ENCODE measurements at places on chromosomes 7 and 10. TPM values are rescaled to one million over a fixed set of nuclear protein-coding genes. Genes with fewer than 3 reads are reported as not detected.

Gene SNCG
- not detected for total RNA-seq

DNA sequence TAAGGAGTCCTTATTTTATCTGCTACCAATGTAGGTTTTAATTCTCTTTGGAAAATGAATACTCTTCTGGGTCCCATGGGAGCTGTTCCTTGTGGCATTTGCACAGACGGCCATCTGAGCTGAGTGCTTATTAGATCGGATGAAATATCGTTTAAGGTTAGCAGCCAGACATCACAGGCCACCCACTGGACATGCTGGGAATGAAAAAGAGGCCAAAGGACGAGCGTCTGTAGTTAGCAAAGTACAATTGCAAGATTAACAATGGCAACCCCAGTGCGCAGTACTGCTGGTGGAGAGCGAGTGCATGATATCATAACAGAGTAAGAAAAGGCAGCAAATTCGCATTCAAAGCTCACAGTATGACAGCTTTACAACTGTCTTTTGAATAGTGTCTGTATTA, 28.3 kb upstream of the CREB5 start:
- H3K27me3 ChIP-seq: no peaks in the 10 kb centered on the region
- H3K27ac ChIP-seq: no peak overlapping the region
- DNase-seq: no peak
- H3K4me3 ChIP-seq: no peak overlapping the region

- peak; percentile 48 for DNase-seq
- H3K27me3 ChIP-seq: no peaks in the 10 kb centered on the region
- peak overlapping the region; percentile 36 for H3K27ac ChIP-seq
Measured at GRCh38 chr10:77571490-77571889, 66.1 kb downstream of the KCNMA1 start.

DNA sequence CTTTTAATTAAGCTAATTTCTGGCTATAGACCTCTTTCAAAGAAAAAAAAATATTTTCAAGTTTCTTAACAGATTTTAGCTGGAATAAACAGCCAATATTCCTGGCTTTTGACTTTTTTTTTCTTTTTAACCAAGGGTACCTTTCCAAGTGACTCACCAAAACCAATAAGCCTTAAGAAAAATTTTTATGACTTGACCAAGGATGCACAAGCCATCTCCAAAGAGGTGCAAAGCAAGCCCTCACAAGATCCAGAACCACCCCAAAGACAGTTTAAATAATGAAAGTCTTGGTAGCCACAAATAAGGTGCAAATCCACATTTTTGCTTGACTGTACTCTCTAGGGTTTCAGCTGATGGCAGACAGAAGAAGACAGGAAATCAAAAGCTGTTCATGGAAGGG, 76.5 kb downstream of the MAPK8 start:
- H3K27ac ChIP-seq: no peak overlapping the region
- no peaks in the 10 kb centered on the region for H3K27me3 ChIP-seq
- H3K4me1 ChIP-seq: no peaks in the 10 kb centered on the region
- H3K4me3 ChIP-seq: no peak overlapping the region
- no peaks in the 10 kb centered on the region for H3K36me3 ChIP-seq

DNA sequence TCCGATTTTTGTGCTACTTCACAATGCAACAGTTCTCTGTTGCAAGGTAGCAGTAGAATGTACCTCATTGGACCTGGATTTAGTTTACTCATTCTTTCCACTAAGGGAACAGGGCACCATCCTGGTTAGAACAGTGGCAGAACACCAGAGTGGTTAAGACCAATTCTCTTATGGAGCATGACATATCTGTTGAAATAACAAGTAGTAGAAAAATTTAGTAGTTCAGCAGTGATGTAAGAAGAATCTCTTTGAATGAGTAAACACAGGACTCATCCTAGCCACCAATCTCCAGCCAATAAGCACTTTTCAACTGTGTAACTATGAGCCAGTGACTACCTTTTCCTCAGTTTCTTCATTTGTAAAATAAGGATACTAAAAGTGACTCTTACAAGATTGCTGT, 2.4 kb downstream of the ANKRD22 start:
- H3K27ac ChIP-seq: no peak overlapping the region
- H3K4me1 ChIP-seq: peaks cover 34% of the 10 kb centered on the region
- H3K27me3 ChIP-seq: no peaks in the 10 kb centered on the region
- H3K4me3 ChIP-seq: no peak overlapping the region

Gene VWC2
- 0.16 TPM for total RNA-seq

DNA sequence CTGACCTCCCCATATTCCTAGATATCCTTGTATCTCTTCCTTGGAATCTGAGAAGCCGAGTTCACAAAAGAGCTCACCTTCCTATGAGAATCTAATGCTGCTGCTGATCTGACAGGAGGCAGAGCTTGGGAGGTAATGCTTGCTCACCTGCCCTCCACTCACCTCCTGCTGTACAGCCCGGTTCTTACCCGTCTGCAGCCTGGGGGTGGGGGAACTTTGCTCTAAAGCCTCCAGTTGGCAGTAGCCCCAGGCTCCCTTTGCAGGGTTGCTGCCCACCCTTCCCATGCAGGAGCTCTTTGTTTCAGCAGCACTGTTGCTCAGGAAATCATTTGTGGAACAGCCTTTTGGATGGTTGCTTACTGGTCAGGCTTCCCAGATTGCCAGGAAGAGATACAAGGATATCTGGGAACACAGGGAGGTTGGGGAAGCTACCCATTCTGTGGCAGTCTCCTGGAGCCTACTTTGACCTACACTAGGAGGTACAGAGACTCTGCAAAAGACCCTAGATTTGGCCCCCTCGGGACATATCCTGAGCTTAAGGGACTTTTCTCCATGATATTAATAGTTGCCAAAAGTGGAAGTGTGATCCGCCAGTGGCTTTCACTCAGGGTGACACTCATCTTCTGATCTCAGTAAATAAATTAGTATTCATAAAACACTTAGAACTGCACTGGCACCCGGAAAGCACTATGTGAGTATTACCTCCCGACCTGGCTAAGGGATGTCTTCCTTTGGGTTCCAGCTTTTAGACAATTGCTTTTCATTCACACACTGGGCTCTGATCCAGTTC, 363.7 kb upstream of the PODXL start:
- H3K4me3 ChIP-seq: no peak overlapping the region
- no peak for DNase-seq
- no peak overlapping the region for H3K27ac ChIP-seq
- H3K4me1 ChIP-seq: no peaks in the 10 kb centered on the region
- no peaks in the 10 kb centered on the region for H3K36me3 ChIP-seq
- peaks cover under 1% of the 10 kb centered on the region for H3K27me3 ChIP-seq

- H3K4me1 ChIP-seq: no peaks in the 10 kb centered on the region
- H3K27ac ChIP-seq: no peak overlapping the region
- no peak for DNase-seq
- no peak overlapping the region for H3K4me3 ChIP-seq
- H3K27me3 ChIP-seq: no peaks in the 10 kb centered on the region
Measured at GRCh38 chr7:107394831-107395230, 75.0 kb upstream of the GPR22 start.

DNA sequence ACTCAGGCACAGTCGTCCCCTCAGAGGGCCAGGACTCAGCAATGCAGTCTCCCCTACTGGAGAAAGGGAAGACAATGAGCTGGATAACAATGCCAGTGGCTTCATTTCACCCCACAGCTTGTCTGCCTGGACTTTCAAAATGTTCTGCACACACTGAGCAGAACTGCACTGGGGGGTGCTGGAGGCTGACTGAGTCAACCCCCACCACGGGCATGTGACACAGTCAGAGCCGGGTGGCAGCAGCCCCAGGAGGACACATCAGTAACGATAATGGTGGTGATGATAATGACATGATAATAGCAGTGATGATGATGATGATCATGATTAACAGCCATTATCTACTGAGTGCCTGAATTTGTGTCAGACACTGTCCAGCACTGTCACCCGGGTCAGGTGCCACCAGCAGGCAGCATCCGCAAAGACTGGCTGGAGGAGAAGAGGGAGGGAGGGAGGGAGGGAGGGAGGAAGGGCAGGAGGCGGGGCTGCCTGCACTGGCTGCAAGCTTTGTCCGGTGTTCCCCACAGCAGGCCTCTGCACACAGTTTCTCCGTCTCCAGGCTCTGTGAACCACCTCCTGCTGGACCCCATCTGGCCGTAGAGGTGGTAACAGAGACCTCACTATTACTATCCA, 67.4 kb downstream of the PLXNA4 start:
- H3K4me3 ChIP-seq: no peak overlapping the region
- H3K27ac ChIP-seq: no peak overlapping the region
- no peaks in the 10 kb centered on the region for H3K36me3 ChIP-seq
- DNase-seq: no peak
- no peaks in the 10 kb centered on the region for H3K4me1 ChIP-seq

Gene LGI1
- 2.4 TPM for total RNA-seq

- H3K4me3 ChIP-seq: no peak overlapping the region
- no peaks in the 10 kb centered on the region for H3K36me3 ChIP-seq
- H3K27ac ChIP-seq: no peak overlapping the region
- H3K27me3 ChIP-seq: peaks cover 28% of the 10 kb centered on the region
- peak; percentile 17 for DNase-seq
Measured at GRCh38 chr10:100872034-100872791, 40.5 kb upstream of the SLF2 start.

DNA sequence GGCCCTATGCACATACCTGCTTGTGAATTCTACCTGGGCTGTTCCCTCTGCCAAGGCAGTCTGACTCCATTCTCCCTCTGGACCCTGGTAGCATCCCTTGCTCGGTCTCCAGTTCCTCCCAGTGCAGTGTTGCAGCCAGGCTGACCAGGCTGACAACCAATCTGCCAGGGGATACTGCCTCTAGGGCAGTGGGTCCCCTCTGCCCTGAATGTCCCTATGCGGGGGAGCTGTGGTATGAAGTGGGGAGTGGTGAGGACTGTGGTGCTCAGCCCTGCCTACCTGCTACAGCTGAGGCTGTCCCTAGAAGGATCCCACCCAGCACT, 48.0 kb upstream of the CAMK2B start:
- H3K4me1 ChIP-seq: no peaks in the 10 kb centered on the region
- peaks cover 26% of the 10 kb centered on the region for H3K27me3 ChIP-seq
- no peak for DNase-seq
- no peaks in the 10 kb centered on the region for H3K36me3 ChIP-seq
- no peak overlapping the region for H3K27ac ChIP-seq

- no peak overlapping the region for H3K4me3 ChIP-seq
- H3K4me1 ChIP-seq: peaks cover 24% of the 10 kb centered on the region
- no peak for DNase-seq
- H3K27ac ChIP-seq: peak overlapping the region; percentile 4
- H3K36me3 ChIP-seq: no peaks in the 10 kb centered on the region
Measured at GRCh38 chr10:132560241-132560731, 22.7 kb downstream of the INPP5A start.

Gene PPP1R17
- not detected for total RNA-seq

Gene ADAM12
- total RNA-seq: 1.1 TPM

Gene SHOC2
- 65.7 TPM for total RNA-seq

Measured in transverse colon (tissue), 4 donors.